ENCODE measurements at places on chromosomes 13 and 19.

DNA sequence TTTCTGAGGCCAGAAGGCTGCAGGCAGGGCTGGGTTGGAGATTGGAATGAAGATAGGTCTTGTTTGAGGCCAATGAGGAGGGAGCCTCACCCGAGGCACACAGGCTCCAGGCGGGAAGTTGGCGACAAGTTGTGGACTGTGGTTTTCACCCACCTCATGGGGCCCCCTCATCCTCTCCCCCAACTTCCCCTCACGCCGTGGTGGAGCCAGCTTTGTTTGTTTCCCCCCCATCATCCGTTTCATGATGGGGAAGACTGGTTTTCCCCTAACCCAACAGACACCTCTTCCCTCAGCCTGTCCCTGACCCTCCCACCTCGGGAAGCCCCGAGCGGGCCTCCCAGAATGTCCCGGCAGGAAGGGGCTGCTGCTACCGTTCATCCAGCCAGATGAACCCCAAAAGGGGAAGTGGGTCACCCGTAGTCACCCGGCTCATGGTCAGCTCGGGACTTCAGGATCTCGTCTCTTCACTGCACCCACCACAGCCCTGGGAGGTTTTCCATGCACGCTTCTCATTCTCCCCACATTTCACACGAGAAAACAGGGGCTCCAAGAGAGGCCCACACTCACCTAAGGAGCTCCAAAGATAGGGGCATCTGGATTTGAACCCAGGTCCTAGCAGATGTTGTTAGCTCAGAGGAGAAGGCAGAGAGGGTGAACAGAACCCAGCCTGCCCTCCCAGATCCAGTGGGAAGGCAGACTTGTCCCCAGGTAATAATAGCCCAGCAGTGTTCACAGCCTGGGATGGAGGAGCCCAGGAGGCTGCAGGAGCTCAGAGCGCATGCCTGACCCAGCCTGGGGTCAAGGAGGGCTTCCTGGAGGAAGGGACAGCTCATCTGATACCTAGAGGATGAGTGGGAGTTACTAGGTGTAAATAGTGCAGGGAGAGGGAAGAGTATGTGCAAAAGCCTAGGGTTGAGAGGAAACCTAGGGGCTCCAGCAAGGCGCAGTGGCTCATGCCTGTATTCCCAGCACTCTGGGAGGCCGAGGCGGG lies 23.5 kb downstream of the CEACAM16 start:
- peak; percentile 69 for DNase-seq

DNA sequence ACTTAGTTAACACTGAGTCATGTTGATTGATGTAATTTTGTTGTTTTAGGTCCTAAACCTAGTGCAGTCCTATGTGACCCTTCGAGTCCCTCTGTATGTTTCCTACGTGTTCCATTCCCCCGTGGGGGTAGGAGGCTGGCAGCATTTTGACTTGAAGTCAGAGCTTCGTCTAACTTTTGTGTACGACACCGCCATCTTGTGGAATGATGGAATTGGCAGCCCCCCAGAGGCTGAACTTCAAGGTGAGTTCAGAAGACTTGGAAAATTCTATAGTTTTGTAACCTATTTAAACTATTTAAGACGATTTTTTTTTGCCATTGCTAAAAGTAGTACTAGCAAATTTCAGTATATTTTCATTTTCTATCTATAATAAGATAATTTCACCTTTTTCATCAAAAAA lies 117.9 kb downstream of the STOML3 start:
- no peak for DNase-seq

DNA sequence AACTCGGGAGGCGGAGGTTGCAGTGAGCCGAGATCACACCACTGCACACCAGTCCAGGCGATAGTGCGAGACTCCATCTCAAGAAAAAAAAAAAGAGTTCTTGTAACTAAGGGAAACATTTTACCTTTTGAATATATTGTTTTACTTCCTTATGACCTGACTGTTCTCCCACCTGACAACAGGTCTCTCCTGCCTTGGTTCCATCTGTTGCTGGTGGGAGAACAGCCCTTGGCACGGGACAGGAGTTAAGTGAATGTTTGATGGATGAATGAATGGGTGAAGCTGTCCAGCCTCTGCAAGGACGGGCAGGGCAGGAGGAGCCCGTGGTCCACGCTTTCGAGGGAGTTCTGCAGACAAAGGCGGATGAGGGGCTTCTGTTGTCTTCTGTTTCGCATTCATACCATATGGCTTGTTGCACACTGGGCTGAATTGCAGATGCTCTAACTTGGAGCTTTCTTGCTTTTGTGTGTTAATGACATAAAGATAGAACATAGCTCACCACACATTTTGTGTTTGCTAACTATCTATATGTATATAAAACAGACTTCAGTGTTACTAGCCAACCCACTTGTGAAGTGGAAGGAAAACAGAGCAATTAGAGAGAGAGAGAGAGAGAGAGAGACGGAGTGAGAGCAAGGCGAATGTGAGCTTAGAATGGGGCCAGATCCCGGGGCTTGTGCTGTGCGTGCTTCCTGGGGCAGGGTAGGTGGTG lies 16.2 kb upstream of the CCNE1 start:
- no peak for DNase-seq

GRCh38 chr13:91988331-91988730 lies 589.9 kb downstream of the GPC5 start:
- DNase-seq = no peak

- no peak for DNase-seq
Measured at GRCh38 chr19:17618281-17618903, 62.9 kb downstream of the COLGALT1 start.

GRCh38 chr19:30877661-30878113 lies 471.5 kb downstream of the TSHZ3 start:
- DNase-seq = peak; percentile 37

DNA sequence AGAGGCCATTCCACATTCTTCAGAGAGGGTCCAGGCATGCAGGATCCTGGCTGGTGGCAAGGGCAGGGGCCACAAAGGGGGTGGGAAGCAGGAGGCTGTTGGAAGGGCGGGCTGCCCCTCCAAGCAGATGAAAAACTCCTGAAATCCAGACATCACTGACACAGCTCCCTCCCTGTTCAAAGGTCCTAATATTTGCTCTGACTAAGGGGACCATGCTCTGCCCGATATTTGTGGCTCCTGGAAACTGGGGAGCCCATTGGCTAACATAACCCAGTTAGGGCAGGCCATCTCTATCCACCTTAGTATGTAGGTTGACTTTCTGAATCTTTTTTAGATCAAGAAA lies 3.3 kb upstream of the CDX2 start:
- DNase-seq = no peak

- DNase-seq = no peak
Measured at GRCh38 chr19:33311326-33311682, 9.0 kb upstream of the CEBPA start.

DNA sequence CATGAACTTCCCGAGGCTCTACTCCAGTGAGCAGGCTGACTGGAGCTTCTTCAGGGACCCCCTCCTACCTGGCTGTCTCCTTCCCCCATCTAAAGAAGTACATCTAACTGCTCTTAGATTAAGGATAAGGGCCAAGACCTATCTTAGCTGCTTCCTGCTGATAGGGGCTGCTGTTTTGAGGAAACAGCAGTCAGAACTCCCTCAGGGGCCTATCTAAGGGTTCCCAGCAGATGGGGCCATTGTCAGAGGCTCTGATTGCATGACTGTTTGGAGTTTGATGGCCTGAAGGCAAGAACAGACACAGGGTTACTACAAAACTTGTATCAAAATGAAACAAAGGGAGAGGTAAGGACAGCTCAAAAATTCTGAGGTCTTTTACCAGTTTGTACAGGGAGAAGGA lies 2636.9 kb upstream of the PCDH20 start:
- no peak for DNase-seq

DNA sequence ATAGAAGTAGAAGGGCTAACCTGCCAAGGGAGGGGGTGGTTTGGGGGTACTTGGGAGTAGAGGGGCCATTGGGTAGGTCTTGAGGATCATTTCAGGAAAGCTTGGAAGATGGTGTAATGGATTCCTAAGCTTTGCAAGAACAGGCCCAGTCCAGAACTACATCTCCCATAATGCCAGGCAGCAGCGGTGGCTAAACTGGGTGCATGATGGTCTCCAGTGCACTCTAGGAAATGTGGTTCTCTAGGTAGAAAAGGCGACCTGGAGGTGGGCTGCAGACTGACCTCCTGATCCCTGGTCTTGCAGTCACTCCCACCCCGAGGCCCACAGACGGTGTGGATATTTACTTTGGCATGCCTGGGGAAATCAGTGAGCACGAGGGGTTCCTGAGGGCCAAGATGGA lies 3.8 kb downstream of the APLP1 start:
- no peak for DNase-seq

- DNase-seq = no peak
Measured at GRCh38 chr13:62094932-62095331, 679.3 kb upstream of the PCDH20 start.

- DNase-seq = no peak
Measured at GRCh38 chr19:1606138-1606651, 933 bp upstream of the UQCR11 start.

GRCh38 chr19:1673645-1674292 lies 21.4 kb upstream of the TCF3 start:
- DNase-seq = no peak

DNA sequence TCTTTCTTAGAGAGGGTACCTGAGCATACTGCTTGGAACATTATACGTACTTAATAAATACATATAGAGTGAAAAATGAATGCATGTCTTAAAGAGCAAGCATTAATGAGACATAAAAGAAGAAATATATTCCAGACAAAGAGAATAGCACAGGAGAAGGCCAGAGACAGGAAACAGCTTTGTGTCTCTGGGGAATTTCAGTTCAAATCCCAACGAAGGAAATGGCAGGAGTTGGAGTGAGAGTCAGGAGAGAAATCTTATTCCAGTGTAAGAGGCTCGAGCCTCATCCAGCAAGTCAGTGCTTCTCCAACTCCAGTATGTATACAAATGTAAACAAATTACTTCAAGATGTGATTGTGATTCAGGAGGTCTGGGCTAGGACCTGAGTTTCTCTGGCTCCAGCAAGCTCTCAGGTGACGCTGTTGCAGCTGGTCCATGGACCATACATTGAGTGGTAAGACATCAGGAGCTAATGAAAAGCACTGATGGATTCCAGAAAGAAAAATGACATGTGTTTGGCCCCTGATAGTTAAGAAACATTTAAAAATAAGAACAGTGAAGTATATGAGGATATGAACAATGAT lies 108.2 kb downstream of the RAP2A start:
- DNase-seq = no peak

DNA sequence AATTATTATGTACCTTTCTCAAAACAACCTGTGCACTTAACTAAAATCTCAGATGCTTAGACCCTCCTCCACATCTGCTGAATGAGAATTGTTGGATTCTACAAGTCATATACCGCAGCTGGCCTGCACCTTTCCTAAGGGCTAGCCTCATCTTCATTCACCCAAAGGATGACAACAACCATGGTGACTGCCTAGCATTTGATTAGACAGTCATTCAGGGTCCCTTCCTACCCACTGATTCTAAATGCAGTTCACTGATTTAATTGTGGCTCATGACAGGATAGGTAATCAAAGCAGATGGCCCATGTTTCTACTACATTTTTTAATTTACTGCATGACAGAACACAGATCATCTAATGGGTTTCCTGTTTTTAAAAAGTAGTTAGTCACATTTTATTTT lies 551.9 kb upstream of the SLC10A2 start:
- DNase-seq = no peak

GRCh38 chr13:48640767-48641166 lies 13.0 kb upstream of the CYSLTR2 start:
- no peak for DNase-seq

DNA sequence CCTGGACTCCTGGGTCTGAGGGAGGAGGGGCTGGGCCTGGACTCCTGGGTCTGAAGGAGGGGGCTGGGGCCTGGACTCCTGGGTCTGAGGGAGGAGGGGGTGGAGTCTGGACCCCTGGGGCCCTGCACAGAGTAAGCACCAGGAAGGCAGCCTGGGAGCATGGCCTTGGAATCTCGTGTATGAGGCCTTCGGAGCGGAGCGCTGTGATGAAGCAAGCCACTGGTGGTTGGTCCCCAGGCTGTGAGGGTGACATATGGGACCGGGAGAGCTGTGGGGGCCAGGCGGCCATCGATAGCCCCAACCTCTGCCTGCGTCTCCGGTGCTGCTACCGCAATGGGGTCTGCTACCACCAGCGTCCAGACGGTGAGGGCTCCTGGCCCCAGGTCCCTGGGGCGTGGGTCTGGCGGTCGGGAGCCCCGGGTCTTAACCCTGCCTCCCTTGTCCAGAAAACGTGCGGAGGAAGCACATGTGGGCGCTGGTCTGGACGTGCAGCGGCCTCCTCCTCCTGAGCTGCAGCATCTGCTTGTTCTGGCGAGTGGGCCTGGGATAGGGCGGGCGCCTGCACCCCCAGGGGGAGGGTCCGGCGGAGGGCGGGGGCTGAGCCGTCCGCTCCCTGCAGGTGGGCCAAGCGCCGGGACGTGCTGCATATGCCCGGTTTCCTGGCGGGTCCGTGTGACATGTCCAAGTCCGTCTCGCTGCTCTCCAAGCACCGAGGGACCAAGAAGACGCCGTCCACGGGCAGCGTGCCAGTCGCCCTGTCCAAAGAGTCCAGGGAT lies 918 bp downstream of the TMEM190 start:
- DNase-seq = no peak

DNA sequence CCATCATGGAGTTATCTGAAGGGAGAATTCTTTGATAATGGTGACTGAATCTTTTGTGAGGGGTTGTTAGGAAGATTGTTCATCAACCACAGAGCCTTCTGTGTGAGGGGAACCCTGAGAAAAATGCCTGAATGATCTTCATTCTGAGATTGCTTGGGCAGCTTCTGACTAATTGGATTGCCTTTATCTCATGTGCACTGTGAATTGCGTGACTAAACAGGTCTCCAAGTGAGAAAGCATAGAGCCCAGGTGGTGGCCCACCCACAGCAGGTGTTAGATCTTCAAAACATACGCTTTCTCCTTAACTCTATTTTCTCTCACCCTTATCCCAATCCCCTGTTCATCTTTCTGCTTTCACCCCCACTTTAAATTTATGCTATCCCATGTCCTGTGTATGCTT lies 58.3 kb downstream of the DOCK9 start:
- no peak for DNase-seq

- DNase-seq = no peak
Measured at GRCh38 chr19:50967929-50968715, 1.3 kb downstream of the KLK6 start.

- DNase-seq = no peak
Measured at GRCh38 chr13:74062933-74063332, 71.3 kb downstream of the KLF12 start.

GRCh38 chr13:68046903-68047302 lies 816.8 kb upstream of the PCDH9 start:
- DNase-seq = no peak

- peak; percentile 79 for DNase-seq
Measured at GRCh38 chr13:110644892-110645521, 29.7 kb downstream of the NAXD start.

GRCh38 chr13:91297503-91297902 lies 50.0 kb upstream of the MIR17HG start:
- DNase-seq = no peak

DNA sequence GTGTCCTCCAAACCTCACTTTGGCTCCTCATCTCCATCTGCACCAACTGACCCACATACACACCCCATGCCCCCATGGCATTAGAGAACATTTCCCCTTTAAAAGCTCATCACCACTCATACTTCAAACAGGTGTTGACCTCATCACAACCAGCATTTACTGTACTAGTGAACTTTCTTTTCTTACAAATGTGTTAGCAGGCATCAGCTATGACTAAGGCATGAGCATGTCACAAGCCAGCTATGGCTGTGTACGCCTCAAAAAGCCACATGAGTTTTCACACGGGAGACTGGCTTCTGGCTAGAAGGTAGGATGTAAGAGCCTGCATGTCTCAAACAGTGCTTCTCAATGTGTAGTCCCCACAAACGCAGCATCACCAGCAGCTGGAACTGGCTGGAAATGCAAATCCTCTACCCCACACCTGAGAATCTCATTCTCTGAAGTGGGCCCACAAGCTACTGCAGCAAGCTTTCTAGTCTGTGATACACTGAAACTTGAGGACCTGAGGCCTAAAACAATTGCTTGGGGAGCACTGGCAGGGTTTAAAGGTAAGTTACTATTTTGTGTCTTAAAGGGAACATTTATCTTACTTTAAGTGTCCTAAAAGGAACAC lies 66.8 kb downstream of the TUBGCP3 start:
- DNase-seq = no peak

Data from CD4-positive, alpha-beta T cell treated with Interleukin-15 for 1 hour (primary cell).